Glomerular endothelial cell (primary cell): ENCODE measurements at places on chromosomes 5 and 9.

GRCh38 chr5:79200573-79201183 lies 35.3 kb upstream of the JMY start:
- DNase-seq: no peak

GRCh38 chr5:133230823-133231578 lies 179.2 kb downstream of the HSPA4 start:
- no peak for DNase-seq

DNA sequence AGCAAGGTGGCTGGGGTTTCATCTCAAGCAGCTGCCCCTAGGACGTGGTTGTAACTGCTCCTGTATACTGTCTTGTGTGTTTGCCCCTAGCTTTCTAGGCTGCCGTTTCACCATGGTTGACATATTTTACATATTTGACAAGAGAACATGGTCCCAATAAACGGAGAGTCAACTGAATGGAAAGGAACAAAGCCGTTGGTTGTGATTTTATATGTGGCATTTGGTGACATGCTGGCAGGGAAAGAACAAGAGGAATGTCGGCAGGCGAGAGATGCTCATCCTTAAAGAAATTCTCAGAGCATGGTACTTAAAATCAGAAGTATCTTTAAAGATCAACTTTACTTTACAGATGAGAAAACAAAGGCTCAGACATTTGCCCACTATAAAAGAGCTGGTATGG lies 11.8 kb downstream of the ZNF366 start:
- no peak for DNase-seq

DNA sequence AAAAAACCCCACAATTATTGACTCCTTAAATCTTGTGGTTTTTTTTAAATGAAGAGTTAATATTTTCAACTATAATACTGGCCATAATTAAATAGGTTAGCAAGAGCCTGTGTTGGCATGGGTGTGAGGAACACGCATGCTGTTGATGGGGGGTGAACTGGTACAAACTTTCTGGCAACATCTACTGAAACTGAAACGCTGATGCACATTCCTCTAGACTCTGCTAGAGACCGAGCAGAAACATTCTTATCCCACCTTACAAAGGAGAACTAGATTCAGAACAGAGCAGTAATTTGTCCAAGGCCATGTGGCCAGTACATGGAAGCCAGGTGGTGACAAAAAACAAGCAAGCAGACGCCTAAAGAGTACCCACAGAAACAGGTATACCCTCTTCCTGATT lies 2.4 kb downstream of the BICD2 start:
- no peak for DNase-seq

DNA sequence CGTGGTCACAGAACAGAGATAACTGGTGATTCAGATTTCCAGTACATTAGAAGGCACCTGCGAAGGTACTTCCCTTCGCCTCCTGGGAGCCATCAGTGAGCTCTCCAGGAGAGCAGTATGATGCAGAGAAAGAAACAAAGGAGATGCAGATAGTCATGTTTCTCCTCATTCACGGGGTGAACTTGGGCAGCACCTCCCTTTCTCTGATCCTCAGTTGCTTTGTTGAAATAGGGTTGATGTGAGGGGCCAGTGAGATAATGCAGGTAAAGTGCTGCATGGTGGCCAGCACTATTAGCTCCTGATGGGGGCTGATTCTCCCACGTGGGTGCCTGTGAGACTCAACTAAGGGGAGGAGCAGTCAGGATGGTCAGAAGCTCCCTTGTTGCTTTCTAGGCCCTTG lies 46.6 kb upstream of the ZNF169 start:
- no peak for DNase-seq

- DNase-seq: no peak
These were observed 5.6 kb downstream of the GBA2 start for GRCh38 chr9:35743452-35743851.

DNA sequence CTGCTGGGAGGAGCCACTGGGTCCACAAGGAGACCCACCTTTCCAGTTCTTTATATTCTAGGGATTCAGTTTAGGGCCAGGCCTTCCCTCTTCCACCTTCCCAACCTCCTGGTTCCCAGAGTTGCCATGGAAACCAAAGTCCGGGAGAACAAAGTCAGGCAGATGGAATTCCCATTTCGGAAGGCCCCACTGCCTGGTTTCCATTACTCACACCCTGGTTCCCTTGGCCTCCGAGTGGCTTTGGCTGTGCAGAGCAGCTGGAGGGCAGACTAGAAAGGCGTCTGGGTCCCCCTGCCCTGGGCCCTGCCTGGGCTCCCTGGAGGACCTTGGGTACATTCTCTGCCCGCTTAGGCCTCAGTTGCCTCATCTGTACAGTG lies 136.1 kb downstream of the RGS3 start:
- peak; percentile 87 for DNase-seq

- DNase-seq: peak; percentile 88
These were observed 57.7 kb downstream of the MAPKAP1 start for GRCh38 chr9:125649315-125649714.

- no peak for DNase-seq
These were observed 57.3 kb downstream of the FGF18 start for GRCh38 chr5:171476701-171477100.
